ENCODE measurements at places on chromosomes 1 and 21.

- no peak for DNase-seq
These were observed 105.1 kb downstream of the SEC16B start for GRCh38 chr1:177864538-177865305.

- DNase-seq: no peak
These were observed 54.6 kb downstream of the DMRTB1 start for GRCh38 chr1:53513846-53514245.

DNA sequence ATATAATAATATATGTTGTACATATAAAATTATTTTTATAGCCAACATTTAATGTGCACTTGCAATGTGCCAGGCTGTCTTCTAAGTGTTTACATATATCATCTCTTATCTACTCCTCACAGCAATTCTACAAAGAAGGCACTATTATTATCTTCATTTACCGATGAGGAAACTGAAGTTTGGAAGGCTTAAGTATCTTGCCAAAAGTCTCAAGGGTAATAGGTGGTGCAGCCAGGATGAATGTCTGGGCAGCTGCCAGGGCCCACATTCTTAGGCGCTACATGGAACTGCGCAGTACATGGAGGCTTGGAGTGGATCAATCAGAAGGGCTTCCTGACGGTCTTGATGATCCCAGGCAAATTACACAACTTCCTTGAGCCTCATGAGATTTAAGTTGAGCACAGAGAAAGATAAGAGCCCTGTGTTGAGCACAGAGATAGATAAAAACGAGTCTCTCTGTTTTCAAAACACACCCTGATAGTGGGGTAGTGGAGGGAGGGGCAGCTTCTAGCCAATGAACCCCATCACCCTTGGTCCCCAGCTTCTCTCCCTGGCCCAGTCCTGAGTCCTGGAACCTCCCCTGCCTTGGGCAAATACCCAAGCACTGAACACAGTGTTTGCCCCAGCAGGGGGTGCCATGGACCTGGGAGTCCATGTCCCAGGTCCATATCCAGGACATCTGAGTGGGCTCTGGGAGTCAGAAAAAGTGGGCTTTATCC, 9.2 kb downstream of the POU3F1 start:
- DNase-seq: no peak

- DNase-seq: no peak
These were observed 1271.0 kb downstream of the BRINP3 start for GRCh38 chr1:189206617-189207016.

GRCh38 chr21:38343691-38344090, 86.9 kb downstream of the KCNJ15 start:
- DNase-seq: no peak

Measured in activated CD8-positive, alpha-beta memory T cell treated with anti-CD3 and anti-CD28 coated beads for 4 hours (primary cell).